AG04450 (cell line): ENCODE measurements at places on chromosomes 16 and 17.

GRCh38 chr16:10314811-10315210, 71.0 kb upstream of the ATF7IP2 start:
- DNase-seq: no peak

DNA sequence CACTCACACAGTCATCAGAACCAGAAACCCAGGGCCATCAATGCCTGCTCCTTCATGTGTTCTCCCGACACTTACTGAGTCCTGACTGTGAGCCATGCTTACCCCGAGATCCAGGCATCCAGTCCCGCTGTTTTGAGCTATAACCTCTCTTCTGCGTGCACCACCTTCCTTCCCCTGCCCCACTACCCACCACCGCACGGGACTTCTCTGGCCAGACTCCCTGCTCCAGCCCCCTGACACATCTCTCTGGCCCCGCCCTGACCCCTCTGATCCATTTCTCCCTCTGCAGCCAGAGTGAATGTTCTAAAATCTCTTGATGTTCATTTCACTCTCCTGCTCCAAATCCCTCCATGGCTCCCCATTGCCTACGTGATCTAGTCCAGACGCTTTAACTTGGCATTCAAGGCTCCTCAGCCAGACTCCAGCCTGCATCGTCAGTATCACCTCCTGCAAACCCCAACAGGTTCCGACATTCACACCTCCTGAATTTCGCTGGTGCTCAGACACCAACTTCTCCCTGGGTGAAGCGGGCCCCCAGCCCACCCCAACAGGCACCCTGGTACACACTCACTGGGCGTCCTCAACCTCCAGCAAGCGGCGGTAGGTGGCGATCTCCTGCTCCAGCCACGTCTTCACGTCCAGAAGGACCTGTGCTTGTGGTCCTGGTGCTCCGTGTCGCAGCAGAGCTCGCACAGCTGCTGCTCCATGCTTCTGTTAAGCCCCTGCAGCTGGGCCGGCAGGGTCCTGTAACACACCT, 3.1 kb upstream of the KRT17 start:
- no peak for DNase-seq

DNA sequence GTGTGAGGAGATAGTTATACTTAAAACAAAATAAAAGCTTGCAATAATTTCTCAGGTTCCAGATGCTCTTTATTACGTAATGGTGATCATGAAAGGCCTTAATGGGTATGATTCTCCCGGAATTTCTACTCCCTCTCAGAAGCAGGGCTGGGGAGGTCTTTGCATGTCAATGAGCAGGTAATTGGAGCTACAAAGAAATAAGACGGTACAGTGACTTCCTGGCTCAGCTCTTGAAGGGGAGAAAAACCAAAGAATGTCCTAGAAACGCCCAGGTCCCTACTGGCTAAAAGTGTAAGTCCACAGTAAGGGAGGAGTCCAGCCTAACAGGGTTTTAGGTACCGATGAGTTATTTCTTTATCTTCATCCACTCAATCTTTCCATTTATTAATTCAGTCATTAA, 390.9 kb downstream of the TMEM114 start:
- DNase-seq: no peak

DNA sequence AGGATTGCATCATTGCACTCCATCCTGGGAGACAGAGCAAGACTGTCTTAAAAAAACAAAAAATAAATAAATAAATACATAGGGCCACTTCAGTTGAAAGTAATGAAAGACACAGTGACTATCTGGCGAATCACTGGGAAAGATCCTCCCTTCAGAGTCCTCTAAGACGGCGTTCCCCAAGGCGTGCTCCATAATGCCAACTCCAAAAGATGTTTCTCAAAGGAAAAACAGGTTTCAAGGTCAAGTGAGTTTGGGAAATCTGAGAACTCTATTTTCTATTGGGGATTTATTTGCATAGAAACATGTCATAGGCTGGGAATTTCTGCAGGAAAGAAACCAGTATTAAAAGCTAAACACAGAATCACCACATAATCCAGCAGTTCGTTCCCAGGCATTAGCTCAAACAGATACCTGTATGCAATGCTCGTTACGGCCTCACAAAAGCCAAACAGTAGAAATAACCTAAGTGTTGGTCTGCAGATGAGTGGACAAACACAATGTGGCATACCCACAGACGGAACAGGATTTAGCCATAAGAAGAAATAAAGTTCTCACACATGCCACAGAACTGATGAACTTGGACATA, 7.9 kb downstream of the KLHDC4 start:
- peak; percentile 30 for DNase-seq

GRCh38 chr17:752620-753219, 656 bp upstream of the GEMIN4 start:
- DNase-seq: peak; percentile 20
